AG10803 (cell line): ENCODE measurements at places on chromosomes 4 and X.
A peak's percentile ranks its signal among the peaks of the same experiment; 100 is the strongest.

DNA sequence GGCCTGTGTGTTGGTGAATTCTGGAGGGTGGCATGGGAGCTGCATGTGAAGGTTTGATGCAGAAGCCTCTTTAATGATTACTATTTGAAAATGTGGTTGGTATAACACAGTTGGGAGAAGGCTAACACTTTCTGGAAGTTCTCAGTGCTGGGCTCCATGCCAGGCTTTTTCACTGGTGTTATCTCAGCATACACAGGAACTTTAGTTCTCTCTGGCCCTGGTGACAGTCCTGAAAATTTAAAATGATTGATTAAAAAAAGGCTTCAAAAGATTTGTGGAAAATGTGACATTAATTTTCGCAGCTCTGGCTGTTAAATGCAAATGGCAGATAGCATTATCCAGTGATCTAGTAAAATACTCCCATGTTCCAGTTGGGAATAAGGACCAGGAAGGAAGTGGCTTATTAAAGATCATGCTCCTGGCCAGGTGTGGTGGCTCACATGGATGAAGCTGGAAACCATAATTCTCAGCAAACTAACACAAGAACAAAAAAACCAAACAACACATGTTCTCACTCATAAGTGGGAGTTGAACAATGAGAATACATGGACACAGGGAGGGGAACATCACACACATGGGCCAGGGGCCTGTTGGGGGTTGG lies 36.6 kb downstream of the DIPK2B start:
- DNase-seq = no peak

DNA sequence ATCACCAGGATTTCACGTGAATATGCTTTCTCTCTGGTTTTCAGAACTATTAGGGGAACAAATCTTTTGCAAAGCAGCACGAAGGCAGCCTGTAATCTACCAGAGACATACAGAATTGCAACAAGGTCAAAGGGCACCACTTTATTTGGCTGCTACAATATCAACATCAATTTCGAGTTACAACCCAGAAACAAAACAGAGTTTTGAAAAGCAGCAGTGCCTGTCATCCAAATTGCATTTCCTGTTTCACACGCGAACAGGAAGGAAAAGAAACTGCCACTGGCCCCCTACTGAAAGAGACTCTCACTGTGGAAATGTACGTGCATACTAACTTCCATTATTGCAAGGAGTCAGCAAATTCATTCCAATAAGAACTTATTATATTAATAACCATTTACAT lies 17.1 kb upstream of the C1QTNF7 start:
- no peak for DNase-seq

- DNase-seq = no peak
Observed at GRCh38 chrX:71102292-71102691, 4.2 kb downstream of the CXorf65 start.

- DNase-seq = peak; percentile 46
Observed at GRCh38 chr4:77174426-77174825, 17.4 kb downstream of the CCNG2 start.

GRCh38 chr4:53852343-53852742 lies 212.1 kb downstream of the CHIC2 start:
- DNase-seq = peak; percentile 73

- DNase-seq = no peak
Observed at GRCh38 chr4:77142646-77143028, 14.4 kb upstream of the CCNG2 start.

- no peak for DNase-seq
Observed at GRCh38 chr4:151267822-151268535, 9.0 kb upstream of the PRSS48 start.

GRCh38 chrX:129877401-129877800 lies 28.6 kb upstream of the UTP14A start:
- no peak for DNase-seq

- peak; percentile 26 for DNase-seq
Observed at GRCh38 chr4:81030061-81030980, at the start of gene BMP3. BMP3 (plus strand) TSS chr4:81030708; CDS start chr4:81031285, 577 bp downstream.

GRCh38 chrX:119688911-119689321 lies 4.1 kb downstream of the SEPTIN6 start:
- DNase-seq = no peak

GRCh38 chrX:66163447-66163846 lies 600 bp upstream of the HEPH start:
- DNase-seq = no peak

GRCh38 chrX:361231-362145 lies 25.2 kb downstream of the PPP2R3B start:
- no peak for DNase-seq

- DNase-seq = peak; percentile 56
Observed at GRCh38 chr4:172147687-172148086, 334.5 kb downstream of the GALNTL6 start.

- DNase-seq = no peak
Observed at GRCh38 chrX:542179-542578, 88.4 kb upstream of the SHOX start.

- no peak for DNase-seq
Observed at GRCh38 chrX:125505207-125505606, 185.5 kb downstream of the TEX13C start.

GRCh38 chr4:25938366-25938765 lies 24.3 kb downstream of the SMIM20 start:
- no peak for DNase-seq

- peak; percentile 36 for DNase-seq
Observed at GRCh38 chr4:85777908-85778631, 303.1 kb downstream of the ARHGAP24 start.
